ENCODE measurements at places on chromosomes 7 and 10.

DNA sequence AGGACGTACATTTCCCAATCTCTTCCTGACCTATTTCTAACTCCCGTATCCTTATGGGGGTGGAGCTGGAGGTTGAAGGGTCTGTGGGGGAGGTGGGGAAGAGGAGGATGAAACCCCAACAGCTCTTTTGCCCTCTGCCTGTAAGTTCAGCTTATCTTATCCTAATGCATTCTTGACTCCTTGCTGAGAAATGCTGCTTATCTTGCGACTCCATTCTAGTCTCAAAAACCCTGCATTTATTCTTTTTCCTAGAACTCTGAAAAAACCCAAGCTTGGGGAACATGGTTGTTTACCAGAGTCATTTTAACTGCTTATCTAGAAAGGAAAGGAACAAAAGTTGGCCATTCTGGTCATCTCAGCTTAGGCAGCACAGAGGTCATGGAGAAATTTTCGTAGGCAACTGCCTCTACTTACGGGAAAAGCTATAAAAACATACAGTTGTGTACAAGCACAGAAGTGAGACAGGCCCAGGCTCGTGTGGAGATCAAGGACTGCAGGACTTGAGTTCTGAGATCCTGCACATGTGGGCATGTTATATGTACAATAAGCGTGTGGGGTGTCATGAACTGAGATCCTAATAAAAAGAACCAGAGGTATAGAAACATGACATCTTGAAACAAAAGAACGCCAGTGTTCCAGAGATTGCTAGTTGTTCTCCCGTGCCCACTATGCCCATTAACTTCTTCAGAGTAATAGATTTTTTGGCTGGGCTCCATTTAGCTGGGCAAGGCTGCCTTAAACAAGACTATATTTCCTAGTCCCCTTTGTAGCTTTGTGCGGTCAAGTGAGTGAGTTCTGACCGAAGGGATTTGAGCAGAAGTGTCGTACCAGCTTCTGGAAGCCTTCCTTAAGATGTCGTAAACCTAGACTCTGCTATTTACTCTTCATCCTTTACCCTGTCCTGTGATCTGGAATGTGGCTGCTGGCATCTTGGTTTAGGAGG is 9.6 kb downstream of the INMT start:
- no peak for DNase-seq

GRCh38 chr7:108637049-108637621 is 67.5 kb downstream of the DNAJB9 start:
- DNase-seq = no peak

DNA sequence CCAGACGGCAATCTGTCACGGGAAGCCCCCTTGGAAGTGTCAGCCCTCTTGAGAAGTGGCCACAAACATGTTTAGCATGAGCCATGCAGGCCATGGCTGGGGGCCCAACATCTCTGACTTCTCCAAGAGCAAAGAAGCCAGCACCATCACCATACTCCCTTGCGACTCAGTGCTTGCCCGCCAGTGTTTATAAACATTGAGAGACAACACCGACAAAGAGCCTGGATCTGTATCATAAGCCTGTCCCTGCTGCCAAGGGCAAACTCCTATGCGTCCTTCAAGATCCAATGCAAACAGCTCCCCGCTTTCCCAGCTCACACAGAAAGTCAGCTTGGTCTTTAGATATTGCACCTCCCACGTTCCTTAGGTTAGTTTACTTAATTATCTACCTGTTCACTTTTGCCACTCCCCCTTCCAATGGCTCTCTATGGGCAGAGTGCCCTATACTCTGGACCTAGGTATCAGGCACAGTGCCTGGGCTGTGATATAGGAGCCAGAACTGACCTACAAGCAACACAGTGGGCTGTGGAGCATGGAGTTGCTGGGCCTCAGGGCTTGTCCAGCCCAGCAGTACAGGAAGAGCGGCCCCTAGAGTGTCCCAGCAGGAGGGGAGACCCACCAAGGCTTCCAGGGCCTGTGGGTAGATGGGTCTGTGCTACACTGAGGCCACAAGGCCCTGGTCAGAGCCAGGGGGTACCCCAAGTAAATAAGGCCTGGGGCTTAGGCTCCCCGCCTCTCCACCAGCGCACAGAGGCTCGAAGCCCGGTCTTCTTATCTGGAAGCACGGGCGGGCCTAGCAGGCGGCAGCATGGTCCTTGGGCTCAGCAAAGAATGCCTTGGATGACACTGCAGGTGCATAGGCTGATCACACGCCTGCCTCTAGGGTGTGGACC is 37.7 kb downstream of the CAMK2B start:
- no peak for DNase-seq

- no peak for DNase-seq
Observed at GRCh38 chr10:104081998-104082397, 3.7 kb downstream of the COL17A1 start.

- DNase-seq = no peak
Observed at GRCh38 chr7:113504142-113504541, 385.8 kb upstream of the SMIM30 start.

DNA sequence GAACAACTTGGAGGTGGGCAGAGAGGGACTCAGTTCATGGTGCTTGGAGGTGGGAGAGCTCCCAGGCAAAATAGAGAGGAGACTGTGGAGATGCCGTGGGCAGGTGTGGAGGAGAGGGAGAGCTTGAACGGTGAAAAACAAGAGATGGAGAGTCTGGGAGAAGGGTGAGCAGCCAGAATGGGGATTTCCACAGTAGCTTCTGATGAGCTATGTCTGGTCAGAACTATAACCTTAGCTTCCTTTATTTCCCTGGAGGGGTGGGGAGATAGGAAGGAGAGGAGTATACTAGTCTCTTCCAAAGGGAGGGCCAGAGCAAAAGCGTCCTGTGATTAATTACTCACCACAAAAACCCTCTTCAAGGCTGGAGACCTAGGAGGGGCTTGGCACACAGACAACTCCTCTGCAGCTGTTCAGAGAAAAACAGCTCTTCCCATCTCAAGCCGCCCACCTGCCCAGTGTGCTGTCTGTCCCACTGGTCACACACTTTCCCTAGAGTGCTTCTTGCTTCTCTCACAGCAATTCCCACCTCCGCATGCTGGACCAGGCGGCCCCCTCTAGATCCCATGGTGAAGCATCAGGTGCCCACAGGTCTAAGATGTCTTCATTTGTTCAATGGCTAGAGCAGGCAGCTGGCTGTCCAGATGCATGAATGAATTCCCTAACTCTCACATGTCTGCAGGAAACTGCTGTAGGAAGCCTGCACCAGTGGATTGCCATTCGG is 41.9 kb downstream of the TAS2R41 start:
- DNase-seq = no peak

- no peak for DNase-seq
Observed at GRCh38 chr7:103794424-103794823, 195.0 kb downstream of the RELN start.

GRCh38 chr10:34728361-34728760 is 86.7 kb downstream of the PARD3 start:
- no peak for DNase-seq

DNA sequence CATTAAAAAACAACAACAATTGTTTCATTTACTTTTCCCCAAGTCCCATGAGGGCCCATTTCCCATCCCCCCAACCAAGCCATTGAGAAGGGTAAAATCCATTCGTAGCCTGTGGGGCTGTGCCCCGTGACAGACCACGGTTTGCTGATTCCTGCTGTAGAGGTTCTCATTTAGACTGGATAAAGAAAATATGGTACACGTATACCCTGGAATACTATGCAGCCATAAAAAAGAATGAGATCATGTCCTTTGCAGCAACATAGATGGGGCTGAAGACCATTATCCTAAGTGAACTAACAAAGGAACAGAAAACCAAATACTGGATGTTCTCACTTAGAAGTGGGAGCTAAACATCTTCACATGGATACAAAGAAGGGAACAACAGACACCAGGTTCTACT is 44.9 kb downstream of the ZNF783 start:
- DNase-seq = no peak

DNA sequence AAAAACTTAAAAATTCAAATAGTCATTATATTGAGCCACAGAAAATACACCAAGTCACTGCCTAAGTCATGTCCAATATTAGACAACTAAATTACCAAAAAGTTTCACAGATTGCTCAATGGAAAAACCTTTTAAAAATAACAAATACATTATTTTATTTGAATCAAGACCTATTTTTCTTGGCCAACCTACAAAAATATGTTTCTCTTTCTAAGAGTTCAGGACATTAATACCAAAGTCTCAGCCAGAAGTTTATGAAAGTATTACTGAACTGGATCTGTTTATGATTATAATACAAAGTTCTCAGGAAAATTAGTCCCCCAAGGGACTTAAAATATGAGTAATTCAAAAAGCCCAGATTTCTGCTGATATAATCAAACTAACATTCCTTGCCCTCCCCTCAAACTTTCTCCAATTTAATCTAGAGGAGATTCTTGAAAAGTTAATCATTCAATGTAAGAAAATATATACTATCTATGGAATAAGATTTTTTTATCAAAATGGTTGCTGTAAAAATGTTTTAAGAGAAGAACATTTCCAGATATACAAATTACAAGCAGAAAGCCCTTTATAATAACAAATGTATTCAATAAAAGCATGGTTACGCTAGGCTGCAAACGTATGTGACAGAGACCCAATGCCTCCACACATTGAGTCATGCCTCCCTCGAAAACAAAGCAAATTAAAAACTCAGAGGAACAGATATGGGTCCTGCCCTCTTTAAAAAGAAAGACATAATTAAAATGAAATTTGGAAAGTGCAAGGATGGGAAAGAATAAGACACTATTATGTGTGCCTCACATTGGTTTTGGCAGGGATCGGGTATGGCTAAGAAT is 381.6 kb downstream of the PARD3 start:
- no peak for DNase-seq

All from activated T-cell treated with anti-CD3 and anti-CD28 coated beads for 24 hours (primary cell).